Anterior cingulate cortex (tissue), 58 donors: ENCODE measurements at places on chromosomes 1 and 21.

DNA sequence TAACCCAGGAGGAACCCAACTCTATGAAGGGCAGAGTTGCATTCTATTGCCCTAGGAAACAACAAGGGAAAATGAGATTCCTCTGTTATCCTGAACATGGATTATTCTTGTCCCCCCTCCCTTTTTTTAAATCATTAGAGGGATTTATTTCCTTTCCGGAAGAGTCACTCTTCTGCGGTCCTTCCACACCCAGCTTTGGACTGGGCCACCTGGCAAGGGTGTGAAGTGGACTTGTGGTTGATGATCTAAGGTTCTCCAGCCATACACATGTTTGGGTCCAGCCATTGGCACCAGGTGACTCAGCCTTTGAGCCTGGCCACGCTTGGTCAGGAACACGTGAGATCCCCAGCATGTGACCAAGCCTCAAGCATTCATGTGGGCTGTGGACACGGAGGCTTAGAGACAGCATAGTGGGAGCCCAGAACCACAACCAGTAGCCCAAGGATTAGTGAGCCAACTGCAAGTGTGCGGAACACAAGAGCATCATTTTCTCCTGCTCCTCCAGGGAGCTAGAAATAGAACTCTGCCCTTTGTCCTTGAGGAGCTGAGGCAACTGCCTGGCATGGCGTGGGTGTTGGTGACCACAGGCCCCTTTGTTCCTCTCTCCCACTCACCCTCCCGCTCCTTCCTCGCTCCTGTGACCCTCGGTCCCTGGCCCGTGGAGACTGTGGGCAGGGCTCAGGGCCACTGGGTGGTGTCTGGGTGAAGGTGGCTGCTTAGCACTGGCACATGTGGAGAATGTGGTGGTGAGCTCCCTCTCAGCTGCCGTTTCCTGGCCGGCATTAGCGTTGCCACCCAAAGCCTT, 50.1 kb downstream of the NENF start:
- no peak for DNase-seq

DNA sequence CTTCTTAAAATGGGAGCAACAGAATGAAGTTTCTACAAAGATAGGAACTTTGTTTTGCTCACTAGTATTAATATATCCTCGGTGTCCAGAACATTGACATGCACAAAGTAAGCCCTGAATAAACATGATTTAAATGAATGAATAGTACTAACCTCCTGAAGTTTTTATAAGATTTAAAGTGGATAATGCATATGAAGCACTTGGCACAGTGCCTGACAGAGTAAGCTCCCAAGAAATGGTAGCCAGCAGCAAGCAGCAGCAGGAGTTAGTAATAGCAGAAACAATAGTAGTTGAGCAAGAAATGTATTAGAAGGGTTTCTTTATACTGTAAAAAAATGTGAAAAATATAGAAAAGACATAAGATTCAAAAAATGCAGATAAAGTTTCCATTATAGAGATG, 258.1 kb upstream of the C1orf87 start:
- DNase-seq, result no peak

- DNase-seq, result no peak
Measured at GRCh38 chr21:26433386-26433785, 139.7 kb downstream of the CYYR1 start.

DNA sequence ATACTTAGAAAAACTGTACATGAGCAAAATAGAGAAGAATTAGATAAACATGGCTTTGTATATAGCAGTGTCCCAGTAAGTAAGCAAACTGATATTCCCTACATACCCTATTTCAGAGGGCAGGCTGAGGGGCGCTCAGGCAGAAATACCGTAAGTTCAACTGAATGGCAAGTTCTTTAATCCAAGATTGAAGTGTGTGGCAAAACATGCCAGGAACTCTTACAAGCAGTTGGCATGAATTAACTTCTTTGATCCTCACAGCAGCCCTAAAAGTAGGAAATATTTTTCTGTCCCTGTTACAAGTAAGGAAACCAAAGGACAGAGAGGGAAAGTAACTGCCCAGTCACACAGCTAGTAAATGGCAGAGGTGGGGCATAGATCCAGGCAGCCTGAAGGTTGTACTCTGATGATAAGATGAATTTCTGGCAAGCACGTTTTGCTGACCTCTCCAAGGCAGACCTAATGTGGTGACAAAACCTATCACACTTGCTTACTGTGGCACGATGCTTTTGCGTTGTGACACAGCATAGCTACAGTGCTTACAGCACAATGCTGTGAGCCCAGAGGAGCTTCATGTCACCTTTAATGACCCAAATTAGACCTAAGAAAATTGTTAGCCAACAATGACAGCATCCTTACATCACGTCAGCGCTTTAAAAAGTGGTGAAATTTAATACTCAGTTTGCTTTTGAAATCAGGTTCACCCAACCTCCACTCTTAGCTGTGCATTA, 35.0 kb upstream of the THEM4 start:
- DNase-seq, result no peak

GRCh38 chr1:40980453-40981121, 1.1 kb downstream of the CTPS1 start:
- no peak for DNase-seq

- no peak for DNase-seq
Measured at GRCh38 chr1:83508485-83509151, 490.3 kb downstream of the TTLL7 start.

DNA sequence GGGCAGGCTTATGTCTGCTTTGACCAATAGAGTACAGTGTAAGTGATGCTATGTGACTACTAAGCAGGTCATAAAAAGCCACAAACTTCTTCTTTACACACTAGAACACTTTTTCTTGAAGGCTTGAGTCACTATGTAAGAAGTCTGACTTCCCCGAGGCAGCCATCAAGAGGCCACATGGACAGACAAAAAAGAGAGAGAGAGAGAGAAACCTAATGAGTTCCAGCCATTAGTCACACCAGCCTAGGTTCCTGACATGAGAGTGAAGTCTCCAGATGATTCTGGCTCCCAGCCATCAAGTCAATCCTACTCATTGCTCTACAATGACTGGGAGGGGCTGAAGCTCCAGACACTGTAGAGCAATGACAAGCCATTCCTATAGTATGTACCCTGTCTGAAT, 101.4 kb downstream of the LHX9 start:
- no peak for DNase-seq

GRCh38 chr1:1352786-1353388, 3.7 kb upstream of the DVL1 start:
- DNase-seq, result no peak

DNA sequence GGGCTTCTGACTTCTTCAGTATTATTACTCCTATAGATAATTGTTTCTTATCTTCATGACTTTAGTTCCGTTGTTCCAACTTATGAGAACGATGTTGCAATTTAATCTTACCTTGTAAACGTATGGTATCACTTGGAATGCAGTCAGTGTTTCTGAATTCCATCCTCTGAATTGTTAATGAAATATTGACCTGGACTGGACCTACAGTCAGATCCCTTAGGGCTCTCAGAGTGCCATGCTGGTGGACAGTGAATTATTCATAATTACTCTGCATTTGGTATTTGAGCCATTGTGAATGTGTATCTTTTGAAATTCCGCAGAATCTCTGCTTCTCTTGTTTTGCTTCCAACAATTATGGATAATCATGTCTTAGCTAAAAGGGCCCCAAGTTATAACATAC, 72.3 kb downstream of the PRDM2 start:
- DNase-seq, result no peak

DNA sequence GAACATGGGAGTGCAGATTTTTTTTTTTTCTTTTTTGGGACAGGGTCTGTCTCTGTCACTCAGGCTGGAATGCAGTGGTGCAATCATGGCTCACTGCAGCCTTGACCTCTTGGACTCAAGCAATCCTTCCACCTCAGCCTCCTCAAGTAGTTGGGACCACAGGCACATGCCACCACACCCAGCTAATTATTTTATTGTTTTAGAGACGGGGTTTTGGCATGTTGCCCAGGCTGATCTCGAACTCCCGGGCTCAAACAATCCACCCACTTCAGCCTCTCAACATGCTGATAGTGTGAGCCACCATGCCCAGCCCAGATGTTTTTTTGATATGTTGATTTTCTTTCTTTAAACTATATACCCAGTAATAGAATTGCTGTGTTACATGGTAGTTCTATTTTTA, 57.7 kb downstream of the RGSL1 start:
- DNase-seq, result no peak

GRCh38 chr1:44694863-44695478, 20.5 kb downstream of the ARMH1 start:
- no peak for DNase-seq

- peak; percentile 45 for DNase-seq
Measured at GRCh38 chr1:156160743-156161171, 7.4 kb downstream of the SEMA4A start.

DNA sequence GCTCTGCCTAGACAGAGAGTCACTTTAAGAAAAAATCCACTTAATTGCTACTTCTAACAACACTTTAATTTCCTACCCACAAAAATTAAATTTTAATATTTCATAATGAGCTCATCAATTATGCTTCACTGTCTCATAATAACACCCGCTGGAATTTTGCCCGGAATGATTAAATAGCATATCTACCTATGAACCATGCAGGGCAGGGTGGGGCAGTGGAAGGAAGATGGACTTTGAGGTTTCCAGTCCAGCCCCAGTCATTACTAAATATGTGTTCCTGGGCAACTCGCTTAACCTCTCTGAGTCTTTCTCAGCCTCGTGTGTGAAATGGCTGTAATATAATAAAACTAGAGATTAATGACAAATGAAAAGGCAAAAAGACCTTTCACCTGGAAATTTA, 32.8 kb upstream of the SLC45A1 start:
- DNase-seq, result no peak

- no peak for DNase-seq
Measured at GRCh38 chr1:18569811-18570545, 60.7 kb upstream of the PAX7 start.

DNA sequence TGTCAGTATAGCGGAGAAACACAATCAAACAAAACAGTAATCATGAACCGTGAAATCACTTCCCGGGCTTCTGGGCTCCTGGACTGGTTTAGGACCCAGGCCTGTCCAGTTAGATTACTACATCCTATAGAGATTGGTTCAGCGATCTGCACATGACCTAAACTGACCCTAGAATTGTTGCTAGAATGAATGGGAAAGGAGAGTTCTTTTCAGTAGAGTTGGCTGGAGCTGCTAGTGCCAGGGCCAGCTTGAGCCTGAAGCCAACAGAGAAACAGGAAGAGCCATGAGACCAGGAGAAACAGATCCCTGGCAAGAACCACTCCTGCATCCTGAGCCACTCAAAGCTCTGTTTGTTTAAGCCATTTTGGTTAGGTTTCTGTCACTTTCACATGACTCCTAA, 474.3 kb upstream of the C1orf87 start:
- DNase-seq, result peak; percentile 16

DNA sequence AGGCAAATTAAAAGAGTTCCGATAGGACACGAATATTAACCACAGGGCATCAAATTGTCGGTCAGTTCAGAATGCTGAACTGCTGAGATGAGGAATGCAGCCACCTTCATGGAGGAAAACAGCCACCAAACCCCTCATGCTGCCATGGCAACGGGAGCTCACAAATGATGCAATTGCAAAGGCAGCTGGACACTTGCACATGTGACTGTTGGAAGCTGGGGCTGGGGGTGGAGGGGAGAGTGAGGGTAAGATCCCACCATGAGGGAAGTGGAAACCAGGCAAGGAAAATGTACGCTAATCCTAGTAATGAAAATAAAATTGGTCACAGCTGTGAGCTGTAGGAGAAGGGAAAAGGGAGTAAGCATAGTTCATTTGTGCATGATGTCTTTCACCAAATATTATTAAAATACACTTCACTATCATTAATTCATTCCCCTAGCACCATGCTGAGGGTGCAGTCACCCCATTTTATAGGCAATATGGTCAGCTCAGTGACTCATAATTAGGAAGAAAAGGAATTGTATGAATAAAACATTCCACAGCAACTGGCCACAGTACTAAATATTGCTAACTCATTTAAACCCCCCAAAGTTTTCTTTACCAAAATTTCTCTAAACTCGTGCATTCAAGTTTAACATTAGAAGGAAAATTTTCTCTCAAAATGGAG, 15.3 kb downstream of the BECN2 start:
- DNase-seq, result peak; percentile 28

GRCh38 chr1:118841521-118841920, 146.6 kb downstream of the TBX15 start:
- no peak for DNase-seq

DNA sequence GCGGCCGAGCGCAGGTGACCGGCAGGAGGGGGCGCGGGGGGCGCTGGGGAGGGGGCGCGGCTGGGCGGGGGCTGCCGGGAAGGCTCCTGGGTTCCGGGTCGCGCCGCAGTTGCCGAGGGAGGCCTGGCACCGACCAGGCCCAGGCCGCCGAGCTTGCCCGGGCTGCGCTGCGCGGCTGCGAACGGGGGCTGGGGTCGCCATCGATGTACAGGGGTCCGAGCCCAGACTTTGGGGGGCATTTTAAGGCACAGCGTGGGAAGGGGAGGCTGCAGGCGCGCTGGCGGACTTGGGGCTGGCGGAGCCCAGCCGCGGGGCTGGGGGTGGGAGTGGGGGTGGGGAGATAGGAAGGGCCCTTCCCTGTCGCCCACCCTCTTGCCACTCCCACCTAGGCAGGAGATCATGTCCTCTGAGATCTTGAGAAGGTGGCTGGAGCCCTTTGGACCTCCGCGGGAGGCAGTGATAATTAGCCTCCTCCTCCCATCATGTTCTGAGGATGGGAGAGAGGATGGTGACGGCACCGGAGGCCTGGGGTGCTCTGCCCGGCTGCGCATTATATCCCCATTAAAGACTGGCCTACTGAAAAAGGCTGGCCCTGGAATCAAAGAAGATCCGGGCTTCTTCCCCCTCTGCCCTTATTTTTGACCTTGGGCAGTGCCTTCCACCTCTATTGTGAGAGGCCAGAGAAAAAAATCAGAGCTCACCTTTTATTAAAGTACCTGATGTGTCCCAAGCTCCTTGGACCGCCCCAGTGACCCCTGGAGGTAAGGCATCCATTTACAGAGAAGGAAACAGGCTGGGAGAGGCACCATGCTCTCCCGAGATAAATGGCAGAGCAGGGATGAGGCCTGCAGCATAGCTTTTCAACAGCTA, 497 bp downstream of the FBXO44 start:
- no peak for DNase-seq

DNA sequence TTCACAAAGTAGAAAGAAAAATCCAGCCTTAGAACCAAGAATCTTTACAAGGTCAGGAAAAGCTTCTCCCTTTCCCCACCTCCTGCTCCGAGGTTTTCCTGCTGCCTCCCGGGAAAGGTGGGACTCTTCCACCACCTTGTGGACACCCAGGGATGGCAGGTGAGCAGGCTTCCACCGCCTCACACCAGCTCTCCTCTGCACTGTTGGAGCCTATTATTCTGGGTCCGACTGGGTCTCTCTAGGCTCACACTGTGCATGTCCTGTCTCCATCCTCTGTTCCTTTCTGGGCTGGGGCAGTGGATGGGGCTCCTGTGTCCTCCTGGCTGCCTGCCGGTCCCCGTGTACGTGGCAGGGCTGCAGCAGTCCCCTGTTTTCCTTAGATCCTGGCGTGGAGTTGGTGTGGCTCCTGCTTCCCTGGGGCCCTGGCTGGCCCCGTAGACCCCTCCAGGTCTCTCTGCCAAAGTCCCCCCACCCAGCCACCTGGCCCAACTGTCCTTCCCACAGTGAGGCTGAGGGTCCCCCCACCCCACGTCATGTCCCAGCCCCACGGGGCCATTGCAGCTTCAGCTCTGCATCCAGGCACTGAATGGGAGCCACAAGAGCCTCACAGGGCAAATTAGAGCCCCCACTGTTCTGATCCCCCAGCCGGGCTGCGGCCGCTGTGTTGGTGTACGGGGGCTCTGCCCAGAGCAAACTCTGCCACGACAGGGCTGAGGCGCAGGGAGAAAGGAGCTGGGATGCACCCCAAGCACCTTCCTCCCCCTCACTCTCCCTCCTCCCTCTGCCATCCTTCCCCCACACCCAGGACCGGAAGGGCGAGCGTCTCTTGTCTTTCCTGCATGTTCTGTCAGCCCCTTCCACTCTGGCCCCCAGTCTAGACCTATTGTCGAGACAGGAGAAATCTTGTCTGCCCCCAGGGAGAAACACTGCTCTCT, 3.3 kb upstream of the SLC45A1 start:
- DNase-seq, result peak; percentile 28
